ENCODE measurements at places on chromosomes 3 and 15.
A peak's percentile ranks its signal among the peaks of the same experiment; 100 is the strongest.

DNA sequence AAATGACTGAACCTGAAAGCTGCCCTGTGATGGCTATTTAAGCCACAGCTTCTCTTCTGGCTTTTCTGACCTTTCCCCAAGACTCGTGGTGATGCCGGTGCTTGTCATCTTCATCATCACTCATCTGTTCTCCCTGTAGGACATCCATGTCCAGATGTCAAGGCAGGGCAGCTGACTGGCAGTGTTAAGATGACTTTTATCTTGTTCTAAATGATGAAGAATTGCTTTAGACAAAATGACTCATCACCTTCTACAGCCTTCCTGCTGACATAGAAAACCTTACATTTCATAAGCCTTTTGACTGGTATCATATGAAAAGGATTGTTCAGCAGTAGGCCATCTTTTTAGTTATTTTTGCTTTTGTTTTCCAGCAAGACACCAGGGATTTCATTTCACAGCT is 67.0 kb upstream of the GPR149 start:
- DNase-seq = no peak

DNA sequence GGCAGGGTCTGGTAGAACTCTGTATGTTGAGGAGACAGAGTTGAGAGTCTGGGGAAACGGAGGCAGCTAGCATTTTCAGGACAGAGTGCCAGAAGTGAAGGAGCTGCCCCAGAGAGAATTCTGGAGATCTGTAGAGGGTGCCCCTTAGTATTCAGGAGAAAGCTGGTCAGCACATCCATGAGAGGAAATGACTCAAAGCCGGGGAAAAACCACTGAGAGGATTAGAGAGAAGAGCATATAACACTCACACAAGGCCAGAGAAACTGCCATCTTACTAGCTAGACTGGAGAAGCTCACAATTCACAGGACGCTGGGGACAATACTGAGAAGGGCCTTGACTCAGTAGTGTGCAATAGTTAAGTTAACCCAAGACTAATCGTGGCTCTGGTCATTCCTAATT is 75.7 kb upstream of the DPPA4 start:
- DNase-seq = no peak

- no peak for DNase-seq
Observed at GRCh38 chr3:188053710-188054380, 100.1 kb upstream of the LPP start.

GRCh38 chr3:128448491-128448890 is 18.2 kb downstream of the DNAJB8 start:
- DNase-seq = peak; percentile 47

DNA sequence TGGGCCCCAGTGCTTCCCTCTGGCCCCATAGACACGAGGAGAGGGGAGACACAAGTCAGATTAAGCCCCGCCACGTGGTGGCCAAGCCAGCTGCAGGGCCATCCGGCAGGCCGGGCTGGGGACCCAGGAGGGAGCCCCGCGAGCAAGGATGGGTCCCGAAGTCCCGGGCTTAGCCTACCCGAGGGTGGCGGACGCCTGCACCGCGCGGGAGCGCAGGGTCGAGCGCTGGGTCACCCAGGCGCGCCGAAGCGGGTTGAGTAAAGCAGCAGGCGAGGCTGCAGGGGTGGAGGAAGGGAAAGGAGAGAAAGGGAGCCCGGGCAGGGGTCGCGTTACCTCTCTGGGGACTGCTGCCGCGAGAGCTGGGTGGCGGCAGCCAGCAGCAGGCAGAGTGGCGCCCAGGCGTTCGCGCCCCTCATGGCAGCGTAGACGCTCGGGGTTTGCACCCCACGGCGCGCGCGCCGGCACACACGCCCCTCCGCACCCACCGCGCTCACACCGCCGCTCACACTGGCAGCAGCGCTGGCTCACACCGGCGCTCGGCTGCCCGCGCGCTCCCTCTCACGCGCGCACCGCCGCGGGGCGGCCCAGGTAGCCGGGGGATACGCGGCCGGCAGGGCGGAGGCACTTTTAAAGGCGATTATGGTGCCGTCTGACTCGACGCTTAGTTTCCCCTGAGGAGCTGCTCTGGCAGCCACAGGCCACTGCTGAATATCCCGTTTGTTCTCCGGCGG is at the start of gene PCOLCE2:
Gene PCOLCE2, minus strand, starts transcription at position 603 of the 731 bp plus-strand sequence. Its CDS starts 187 bp downstream, at position 416.
- no peak for DNase-seq
